ENCODE measurements at places on chromosomes 6 and 20.

DNA sequence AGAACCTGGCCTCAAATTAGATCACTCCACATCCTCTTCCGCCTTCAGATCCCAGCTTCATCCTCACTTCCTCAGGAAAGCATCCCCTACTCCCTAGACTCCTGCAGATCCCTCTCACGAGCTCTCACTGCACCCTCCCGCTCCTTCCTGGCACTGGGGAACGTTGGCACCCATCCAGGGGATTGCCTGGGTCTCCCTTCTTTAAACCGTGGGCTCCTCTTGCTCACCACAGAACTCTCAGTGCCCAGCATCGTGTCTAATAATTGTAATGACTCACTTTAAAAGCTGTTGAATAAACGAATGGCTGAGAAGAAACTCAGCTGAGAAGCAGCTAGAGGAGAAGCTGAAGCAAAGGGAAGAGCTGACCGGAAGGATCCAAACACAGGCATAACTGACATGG is 20.4 kb downstream of the ZC3H12D start:
- no peak for DNase-seq

GRCh38 chr6:91886183-91886795 is 1299.4 kb upstream of the MAP3K7 start:
- DNase-seq: no peak

- no peak for DNase-seq
These were observed 73.0 kb downstream of the PHIP start for GRCh38 chr6:79005024-79005423.

DNA sequence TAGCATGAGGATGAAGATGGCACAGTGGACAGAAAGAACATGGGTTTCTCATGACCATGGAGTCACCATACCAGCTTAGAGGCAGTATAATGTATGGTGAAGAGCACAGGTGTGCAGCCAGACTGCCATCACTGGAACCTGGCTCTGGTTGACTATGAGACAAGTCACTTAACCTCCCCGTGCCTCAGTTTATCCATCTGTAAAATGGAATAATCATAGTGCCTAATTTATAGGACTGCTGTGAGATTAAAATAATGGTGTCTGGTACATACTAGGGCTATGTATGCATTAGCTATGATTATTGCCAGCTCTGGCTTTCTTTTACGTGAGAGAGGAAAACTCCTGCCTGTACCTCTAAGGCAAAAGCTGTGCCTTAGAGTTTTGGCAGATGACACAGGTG is 19.4 kb downstream of the SLC35B3 start:
- no peak for DNase-seq

DNA sequence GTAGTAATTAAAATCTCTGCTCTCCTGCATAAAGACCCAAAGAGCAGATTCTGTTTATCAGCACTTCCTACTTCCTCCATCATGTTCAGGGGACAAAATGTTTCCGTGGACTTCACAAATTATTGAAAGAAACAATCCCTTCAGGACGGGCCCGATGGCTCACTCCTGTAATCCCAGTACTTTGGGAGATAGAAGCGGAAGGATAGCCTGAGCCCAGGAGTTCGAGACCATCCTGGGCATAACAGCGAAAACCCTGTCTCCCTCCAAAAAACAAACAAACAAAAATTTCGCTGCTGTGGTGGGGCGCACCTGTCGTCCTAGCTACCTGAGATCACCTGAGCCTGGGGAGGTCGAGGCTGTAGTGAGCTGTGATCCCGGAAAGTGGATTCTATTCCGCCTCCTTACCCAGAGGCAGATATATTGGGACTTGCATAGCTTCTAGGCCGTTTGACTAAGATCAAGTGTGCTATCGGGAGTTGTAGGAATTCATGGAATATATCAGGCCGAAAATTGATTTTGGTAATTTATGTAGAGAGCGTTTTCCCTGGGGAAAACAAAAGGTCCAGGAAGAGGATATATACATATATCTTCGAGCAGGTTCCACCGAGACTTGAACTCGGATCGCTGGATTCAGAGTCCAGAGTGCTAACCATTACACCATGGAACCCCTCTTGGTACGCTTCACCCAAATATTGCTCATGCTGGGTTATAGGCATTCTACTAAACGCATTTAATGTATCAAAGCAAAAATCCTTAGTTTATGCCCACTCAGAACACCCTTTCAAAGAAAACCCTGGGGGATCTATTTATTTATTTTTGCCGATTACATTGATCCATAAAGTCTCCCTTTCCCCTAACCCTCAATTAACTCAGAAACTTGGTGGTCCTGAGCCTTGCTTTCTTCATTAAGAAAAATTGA is 74.5 kb upstream of the ZNF184 start:
- DNase-seq: peak; percentile 69

DNA sequence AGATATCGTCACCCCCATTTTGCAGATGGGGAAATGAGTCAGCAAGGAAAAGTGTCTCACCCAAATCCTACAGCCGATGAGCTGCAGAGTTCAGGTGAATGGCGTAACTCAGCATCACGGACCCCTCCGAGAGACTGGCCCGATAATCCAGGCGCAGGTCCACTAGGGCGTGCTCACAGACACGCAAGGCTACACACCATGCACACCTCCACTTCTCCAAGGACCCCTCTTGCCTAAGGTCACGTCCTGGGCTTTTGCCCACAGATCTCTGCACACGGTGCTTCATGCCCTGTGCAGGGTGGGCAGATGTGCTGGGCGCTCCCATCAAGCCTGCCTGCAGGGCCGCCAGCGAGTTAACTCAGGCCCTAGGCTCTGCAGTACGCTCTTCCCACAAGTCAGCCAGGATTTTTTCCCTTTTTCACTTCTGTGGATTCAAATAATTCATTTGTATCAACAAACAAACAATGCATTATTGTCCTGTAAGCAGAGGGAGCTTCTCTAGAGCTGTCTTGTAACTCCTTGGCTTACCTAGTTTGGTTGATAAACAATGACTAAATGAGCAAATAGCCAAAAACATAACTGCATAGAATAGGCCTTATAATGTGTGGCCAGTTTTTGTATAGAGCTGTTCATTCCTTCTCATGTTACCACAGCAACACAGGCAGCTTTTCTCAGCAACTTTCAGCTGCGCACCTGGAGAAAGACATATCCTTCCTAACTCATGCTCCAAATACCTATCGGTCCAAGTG is 139.1 kb downstream of the AGPAT4 start:
- DNase-seq: no peak

GRCh38 chr20:47013606-47014005 is 119.0 kb downstream of the EYA2 start:
- DNase-seq: no peak

- DNase-seq: no peak
These were observed 34.0 kb downstream of the KIF25 start for GRCh38 chr6:168031411-168031971.

- DNase-seq: no peak
These were observed 13.2 kb upstream of the HMGA1 start for GRCh38 chr6:34223381-34223955.

GRCh38 chr6:19454001-19454720 is 383.0 kb upstream of the ID4 start:
- no peak for DNase-seq

DNA sequence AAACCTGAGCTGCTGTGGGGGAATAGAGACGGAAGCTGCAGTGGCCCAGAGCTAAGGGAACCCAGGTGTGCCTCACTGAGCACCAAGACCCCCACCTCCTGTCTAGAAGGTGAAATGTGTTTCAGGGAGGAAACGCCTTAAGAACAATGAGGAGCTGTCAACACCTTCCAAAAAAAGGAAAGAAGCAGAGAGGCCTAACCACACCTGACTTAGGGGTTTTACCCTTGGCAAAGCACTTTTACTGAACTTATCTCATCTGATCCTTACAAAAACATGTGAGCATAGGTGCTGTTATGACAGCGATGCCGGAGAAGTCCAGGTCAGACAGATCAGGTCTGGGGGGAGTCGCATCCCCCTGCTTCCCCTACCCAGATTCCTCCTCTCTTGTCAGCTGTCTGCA is 16.1 kb upstream of the CDKN1A start:
- no peak for DNase-seq

DNA sequence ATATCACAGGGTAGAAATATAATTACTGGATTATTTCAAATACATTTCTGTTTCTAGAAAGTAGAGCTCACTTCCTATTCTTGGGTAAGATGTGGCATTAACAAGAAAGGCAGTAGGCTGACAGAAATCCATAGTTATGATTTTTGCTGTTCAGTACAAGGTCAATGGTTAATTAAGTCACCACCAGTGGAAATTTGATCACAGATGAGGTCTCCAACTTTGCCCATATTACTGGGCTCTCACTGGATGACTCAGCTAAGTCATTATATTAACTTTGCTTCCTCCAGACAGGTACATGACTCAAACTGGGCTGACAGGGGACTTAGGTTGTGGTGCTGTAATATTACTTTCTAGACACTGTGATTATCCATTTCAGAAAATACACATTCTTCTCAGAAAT is 212.4 kb downstream of the GRIK2 start:
- DNase-seq: no peak

- DNase-seq: no peak
These were observed 14.6 kb upstream of the UQCC2 start for GRCh38 chr6:33725891-33726673.

Measured in H9 (cell line).